Activated T-helper 1 cell treated with anti-CD3 and anti-CD28 coated beads, Interleukin-12 subunit alpha, Interleukin-12 subunit beta, Interleukin-2, Interleukin-4 antibody, amounts not matched to agents 30 ng/mL and 10 ng/mL and 1 ng/mL, durations not matched to agents 14 hours and 24 hours and 36 hours (primary cell): ENCODE measurements at places on chromosomes 7 and 10. TPM values are rescaled to one million over a fixed set of nuclear protein-coding genes. Genes with fewer than 3 reads are reported as not detected.

COL28A1 gene
- not detected in 2 replicates for total RNA-seq

GRCh38 chr7:21430575-21430954, 2.7 kb downstream of the SP4 start:
- no peaks in the 10 kb centered on the region for H3K27me3 ChIP-seq
- peaks cover 38% of the 10 kb centered on the region for H3K36me3 ChIP-seq
- peak overlapping the region; percentile 3 for H3K27ac ChIP-seq

GRCh38 chr10:129416155-129416554, 50.9 kb upstream of the MGMT start:
- no peaks in the 10 kb centered on the region for H3K4me1 ChIP-seq
- no peaks in the 10 kb centered on the region for H3K27me3 ChIP-seq
- H3K27ac ChIP-seq: no peak overlapping the region
- H3K36me3 ChIP-seq: no peaks in the 10 kb centered on the region
- no peak overlapping the region for H3K4me3 ChIP-seq

- H3K27me3 ChIP-seq: peaks cover 40% of the 10 kb centered on the region
- DNase-seq: no peak
- H3K27ac ChIP-seq: peak overlapping the region; percentile 85
- H3K36me3 ChIP-seq: no peaks in the 10 kb centered on the region
Measured at GRCh38 chr7:78018641-78019446, 220.3 kb downstream of the PHTF2 start.

DNA sequence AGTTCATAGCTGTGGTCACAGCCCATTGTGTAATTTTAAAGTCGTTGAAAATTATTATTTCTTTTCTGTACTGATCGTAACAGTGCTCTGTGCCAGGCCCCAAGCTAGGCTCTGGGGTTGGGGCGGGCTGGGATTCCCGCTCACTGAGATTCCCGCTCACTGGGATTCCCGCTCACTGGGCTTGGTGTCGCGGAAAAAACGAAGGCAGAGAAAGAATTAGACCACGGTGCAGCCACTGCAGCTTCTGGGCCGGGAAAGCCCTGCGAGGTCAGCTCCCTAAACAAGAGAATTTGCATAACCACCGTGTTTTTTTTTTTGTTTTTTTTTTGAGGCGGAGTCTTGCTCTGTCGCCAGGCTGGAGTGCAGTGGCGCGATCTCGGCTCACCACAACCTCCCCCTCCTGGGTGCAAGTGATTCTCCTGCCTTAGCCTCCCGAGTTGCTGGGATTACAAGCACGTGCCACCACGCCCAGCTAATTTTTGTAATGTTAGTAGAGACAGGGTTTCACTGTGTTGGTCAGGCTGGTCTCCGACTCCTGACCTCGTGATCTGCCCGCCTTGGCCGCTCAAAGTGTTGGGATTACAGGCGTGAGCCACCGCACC, 31.2 kb downstream of the FOXK1 start:
- H3K27ac ChIP-seq: no peak overlapping the region
- no peak for DNase-seq
- H3K4me3 ChIP-seq: no peak overlapping the region
- no peaks in the 10 kb centered on the region for H3K27me3 ChIP-seq

TWIST1 gene
- total RNA-seq: 5.6 and 8.1 TPM in 2 replicates

GRCh38 chr10:48462482-48463020, 142.3 kb downstream of the ARHGAP22 start:
- H3K27me3 ChIP-seq: no peaks in the 10 kb centered on the region
- no peaks in the 10 kb centered on the region for H3K36me3 ChIP-seq
- no peak overlapping the region for H3K27ac ChIP-seq
- no peak for DNase-seq
- no peak overlapping the region for H3K4me3 ChIP-seq

DNA sequence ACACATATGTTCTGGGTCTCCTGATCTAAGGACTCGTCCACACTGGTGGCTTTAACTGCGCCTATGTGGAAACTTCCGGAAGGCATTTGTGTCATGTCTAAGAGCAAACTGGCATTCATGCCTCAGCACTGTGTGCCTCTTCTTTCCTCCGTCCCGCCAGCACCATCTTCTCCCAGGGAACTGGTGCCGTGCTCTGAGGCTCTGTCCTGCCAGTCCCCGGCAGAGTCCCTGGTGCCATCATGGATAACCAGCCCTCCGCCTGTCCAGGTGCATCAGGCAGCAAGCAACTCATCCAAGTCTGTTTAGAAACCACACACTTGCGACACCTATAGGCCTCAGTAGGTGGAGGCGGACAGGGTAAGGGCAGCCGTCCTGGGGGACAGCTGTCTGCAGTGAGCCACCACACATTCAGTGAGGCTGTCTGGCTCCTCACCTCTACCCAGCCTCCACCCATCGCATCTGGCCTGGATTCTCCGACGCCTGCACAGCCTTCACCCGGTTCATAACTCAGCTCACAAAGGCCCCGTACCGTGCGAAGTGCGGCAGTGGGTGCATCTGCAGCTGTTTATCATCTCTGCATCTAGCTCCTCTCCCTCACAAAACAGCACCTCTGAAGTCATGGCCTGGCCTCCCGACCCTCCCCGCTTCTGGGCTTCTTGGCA, 162.7 kb downstream of the DIP2C start:
- no peak overlapping the region for H3K27ac ChIP-seq
- DNase-seq: no peak
- H3K27me3 ChIP-seq: no peaks in the 10 kb centered on the region
- H3K36me3 ChIP-seq: no peaks in the 10 kb centered on the region
- no peaks in the 10 kb centered on the region for H3K4me1 ChIP-seq
- no peak overlapping the region for H3K4me3 ChIP-seq

DNA sequence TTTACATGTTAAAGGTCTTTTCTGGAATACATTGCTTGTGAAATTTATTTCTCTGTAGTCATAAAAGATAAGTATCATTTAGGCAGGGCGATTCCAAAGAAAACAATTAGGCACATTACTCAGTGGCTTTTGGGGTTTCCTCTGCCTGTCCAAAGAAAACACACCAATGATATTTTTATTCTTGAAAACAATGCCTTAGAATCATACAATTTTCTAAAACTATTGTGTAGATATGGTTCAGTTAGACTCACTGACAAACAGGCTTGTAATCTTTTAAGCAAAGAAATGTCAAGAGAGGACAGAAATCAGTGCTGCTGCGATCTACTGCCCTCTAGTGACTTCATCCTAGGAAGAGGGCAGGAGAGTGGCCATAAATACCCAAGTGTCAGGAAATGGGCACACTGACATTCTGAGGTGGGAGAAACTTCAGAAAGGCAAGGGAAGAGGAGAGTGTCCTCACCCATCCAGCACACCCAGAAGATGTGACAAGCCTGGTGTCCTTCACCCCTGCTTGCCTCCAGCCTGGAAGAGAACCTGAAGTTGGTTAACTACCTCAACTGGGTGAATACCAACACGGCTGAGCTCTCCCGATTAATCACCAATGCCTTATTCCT, 120.5 kb downstream of the GALNT11 start:
- no peaks in the 10 kb centered on the region for H3K27me3 ChIP-seq
- no peak overlapping the region for H3K4me3 ChIP-seq
- peaks cover 40% of the 10 kb centered on the region for H3K4me1 ChIP-seq
- peak overlapping the region; percentile 80 for H3K27ac ChIP-seq
- peaks cover 38% of the 10 kb centered on the region for H3K36me3 ChIP-seq
- no peak for DNase-seq

PRSS37 gene
- total RNA-seq: not detected in 2 replicates

DNAH11 gene
- 1.3 and 1.7 TPM in 2 replicates for total RNA-seq
